Breast epithelium (tissue), 4 donors: ENCODE measurements at places on chromosomes 5 and 9.

- no peak for DNase-seq
Observed at GRCh38 chr5:35138232-35138631, 90.5 kb upstream of the AGXT2 start.

GRCh38 chr9:113999256-114000062, 78.6 kb downstream of the AMBP start:
- DNase-seq = no peak

- no peak for DNase-seq
Observed at GRCh38 chr5:55159763-55160492, at the start of gene GPX8. Gene GPX8 (plus strand): TSS chr5:55160171. CDS start chr5:55160193, 22 bp downstream.

DNA sequence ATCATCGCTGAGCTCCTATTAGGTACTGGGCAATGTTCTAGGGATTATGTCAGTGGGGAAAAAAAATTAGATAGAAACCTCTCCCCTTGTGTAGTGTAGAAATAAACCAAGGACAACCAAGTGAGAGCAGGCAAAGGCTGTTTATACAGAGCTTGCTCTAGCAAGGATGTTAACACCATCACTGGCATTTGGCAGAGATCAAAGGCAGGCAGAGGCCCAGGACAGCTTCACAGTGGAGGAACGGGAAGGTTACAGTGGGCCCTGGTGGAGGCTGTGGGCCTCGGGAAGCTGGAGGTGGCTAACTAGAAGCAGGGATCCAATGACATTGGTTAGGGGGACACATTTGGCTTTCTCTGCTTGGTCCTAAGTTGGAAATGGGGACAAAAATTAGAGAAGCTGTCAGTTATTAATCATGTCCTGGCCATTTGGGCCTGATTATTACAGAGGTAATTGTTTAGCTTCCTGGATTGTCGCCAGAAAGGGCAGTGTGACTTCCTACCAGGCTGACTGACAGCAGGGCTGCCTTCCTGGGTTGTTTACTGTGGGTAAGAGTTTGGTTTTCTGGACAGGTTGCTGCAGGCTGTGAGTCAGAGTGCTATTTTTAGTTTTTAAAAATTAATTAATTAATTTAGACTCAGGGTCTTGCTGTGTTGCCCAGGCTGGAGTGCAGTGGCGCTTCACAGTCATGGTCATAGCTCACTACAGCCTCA, 259.3 kb downstream of the ROR2 start:
- DNase-seq = no peak

DNA sequence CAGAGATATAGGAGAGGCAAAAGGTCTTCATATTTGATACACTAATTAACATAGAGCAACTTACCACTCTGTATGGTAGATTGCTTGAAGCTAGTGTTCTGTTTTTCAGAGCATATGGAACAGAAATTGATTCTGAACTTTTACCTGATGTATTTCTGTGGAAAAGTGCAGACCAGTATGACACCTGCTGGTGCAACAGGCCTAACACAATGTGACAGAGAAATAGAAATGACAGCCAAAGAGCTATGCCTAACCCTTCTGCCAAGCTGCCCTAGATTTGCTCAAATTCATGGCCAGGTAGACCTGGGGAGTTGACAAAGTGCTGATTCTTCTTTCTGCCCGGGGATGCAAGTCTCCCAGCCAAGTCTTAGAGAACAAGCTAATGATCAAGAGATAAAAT, 65.4 kb upstream of the RNF180 start:
- no peak for DNase-seq
